Psoas muscle (tissue), 8 donors: ENCODE measurements at places on chromosomes 12 and 14. TPM values are rescaled to one million over a fixed set of nuclear protein-coding genes. Genes with fewer than 3 reads are reported as not detected.

SMIM10L1 gene
- 18.3 TPM for total RNA-seq

THAP2 gene
- 3.8 TPM for total RNA-seq

RHEBL1 gene
- total RNA-seq: not detected

TSHR gene
- not detected for total RNA-seq

FOXN4 gene
- total RNA-seq: not detected
